Left lung (tissue), 14 donors: ENCODE measurements at places on chromosomes 16 and 17. TPM values are rescaled to one million over a fixed set of nuclear protein-coding genes. Genes with fewer than 3 reads are reported as not detected.

DNA sequence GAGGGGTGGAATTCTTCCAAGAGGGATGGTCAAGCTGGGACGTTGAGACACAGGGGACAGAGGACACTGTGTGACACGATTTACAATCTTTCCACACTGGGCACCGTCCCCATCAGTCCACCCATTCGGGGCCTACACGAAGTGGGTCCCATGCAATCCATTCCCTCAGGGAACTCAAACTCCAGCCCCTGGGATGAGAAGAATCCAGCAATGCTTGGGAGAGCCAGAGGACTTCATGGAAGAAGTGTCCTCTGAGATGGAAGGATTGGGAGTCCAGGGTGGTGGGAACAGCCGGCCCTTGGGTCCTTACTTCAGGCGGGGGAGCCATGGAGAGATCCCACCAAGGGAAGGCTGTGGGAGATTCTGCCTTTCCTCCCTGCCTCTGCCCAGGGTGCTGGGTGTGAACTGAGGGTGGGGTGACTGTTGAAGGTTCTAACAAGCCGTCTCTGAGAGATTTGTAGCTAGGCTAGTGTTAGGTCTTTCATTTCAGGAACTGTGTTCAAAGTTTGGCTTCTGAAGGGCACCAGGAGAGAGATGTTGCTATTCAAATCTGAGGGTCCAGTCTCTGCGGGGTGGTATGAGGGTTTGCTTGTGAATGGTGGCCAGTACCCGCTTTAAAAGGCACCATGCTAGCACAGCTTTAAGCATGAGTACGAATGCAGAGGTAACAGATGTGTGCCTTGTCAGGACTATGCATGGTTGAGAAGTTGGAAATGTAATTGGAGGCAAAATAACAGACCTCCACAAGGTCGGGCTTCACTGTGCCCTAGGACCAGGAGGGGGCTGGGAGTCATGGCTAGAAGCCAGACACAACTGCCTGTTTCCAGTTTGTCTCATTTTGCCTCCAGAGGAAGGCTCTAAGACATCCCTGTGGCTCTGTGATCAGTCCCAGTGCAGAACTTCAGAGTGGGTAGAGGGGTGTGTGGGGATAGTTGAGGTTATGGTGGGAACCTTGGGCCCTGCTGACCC, 1.9 kb downstream of the ATP1B2 start:
- no peak overlapping the region for H3K27ac ChIP-seq
- no peaks in the 10 kb centered on the region for H3K36me3 ChIP-seq
- peaks cover 63% of the 10 kb centered on the region for H3K27me3 ChIP-seq
- H3K4me3 ChIP-seq = no peak overlapping the region

DNA sequence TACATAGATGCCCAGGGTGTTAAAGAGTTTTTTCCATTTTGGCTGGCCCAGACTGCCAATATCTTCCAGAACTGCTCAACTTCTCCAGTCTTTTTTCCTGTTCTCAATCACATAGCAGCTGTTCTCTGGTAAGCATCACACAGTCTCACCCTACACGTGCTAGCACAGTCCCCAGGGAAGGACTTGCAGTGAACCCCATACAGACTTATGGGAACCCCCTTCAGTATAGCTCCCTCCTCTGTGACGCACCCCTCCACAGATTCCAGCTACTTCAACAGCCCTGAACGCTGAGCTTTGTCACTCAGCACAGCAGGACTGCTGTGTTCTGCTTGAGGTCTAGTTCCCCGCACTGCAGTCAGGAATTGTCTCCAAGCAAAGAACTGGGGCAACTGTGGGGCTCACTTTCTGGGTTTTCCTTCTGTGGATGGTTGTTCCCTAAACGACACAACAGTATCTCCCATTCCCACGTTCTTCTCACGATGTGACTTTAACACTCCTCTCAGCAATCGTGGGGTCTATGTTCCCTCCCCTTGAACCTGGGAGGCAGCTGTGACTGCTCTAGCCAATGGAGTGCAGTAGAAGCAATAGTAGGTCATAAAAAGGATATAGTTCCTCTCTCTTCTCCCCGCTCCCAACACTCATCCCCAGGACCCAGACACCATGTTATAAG, 3.6 kb downstream of the MMP28 start:
- peaks cover 39% of the 10 kb centered on the region for H3K4me1 ChIP-seq
- H3K27ac ChIP-seq = no peak overlapping the region
- no peaks in the 10 kb centered on the region for H3K36me3 ChIP-seq
- no peak for DNase-seq
- no peak overlapping the region for H3K4me3 ChIP-seq

DNA sequence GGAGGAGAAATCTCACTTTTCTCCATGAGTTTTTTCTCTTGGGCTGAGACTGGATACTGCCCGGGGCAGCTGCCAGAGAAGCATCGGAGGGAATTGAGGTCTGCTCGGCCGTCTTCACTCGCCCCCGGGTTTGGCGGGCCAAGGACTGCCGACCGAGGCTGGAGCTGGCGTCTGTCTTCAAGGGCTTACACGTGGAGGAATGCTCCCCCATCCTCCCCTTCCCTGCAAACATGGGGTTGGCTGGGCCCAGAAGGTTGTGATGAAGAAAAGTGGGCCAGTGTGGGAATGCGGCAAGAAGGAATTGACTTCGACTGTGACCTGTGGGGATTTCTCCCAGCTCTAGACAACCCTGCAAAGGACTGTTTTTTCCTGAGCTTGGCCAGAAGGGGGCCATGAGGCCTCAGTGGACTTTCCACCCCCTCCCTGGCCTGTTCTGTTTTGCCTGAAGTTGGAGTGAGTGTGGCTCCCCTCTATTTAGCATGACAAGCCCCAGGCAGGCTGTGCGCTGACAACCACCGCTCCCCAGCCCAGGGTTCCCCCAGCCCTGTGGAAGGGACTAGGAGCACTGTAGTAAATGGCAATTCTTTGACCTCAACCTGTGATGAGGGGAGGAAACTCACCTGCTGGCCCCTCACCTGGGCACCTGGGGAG, 19.1 kb downstream of the NGFR start:
- peak; percentile 26 for DNase-seq
- no peaks in the 10 kb centered on the region for H3K27me3 ChIP-seq
- H3K36me3 ChIP-seq = no peaks in the 10 kb centered on the region
- H3K4me1 ChIP-seq = peaks cover 24% of the 10 kb centered on the region

DNA sequence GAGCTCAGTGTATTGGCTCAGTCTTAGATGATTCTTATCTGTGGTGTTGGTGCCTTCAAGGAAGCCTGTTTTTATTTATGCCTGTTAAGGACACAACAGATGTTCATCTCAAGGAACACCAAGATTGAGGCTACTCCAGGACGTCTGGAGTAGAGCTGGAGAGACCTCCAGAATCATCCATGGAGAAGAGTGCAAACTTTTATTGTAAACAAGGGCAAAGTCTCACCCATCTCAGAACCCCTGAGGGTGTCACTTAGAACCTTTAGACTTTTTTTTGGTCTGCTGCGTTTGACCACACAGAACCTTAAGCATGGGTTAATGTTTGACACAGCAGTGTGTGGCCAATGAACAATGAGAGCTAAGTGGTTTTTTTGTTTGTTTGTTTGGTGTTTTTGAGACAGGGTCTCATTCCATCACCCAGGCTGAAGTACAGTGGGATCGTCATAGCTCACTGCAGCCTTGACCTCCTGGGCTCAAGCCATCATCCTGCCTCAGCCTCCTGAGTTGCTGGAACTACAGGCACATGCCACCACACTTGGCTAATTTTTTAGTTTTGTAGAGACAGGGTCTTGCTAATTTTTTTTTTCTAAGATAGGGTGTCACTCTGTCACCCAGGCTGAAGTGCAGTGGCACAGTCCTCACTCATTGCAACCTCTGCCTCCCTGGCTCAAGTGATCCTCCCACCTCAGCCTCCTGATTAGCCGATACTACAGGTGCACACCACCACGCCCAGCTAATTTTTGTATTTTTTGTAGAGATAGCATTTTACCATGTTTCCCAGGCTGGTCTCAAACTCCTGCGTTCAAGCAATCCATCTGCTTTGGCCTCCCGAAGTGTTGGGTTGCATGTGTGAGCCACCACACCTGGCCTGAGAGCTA, 16.3 kb downstream of the SLC47A1 start:
- no peaks in the 10 kb centered on the region for H3K36me3 ChIP-seq
- DNase-seq = no peak
- H3K4me1 ChIP-seq = peaks cover 19% of the 10 kb centered on the region

GRCh38 chr16:53995378-53995777, 291.2 kb downstream of the IRX3 start:
- DNase-seq = no peak
- H3K27ac ChIP-seq = no peak overlapping the region
- no peak overlapping the region for H3K4me3 ChIP-seq
- H3K36me3 ChIP-seq = no peaks in the 10 kb centered on the region
- peaks cover 10% of the 10 kb centered on the region for H3K4me1 ChIP-seq

- no peak for DNase-seq
- H3K36me3 ChIP-seq = peaks cover 61% of the 10 kb centered on the region
- H3K27ac ChIP-seq = no peak overlapping the region
- no peaks in the 10 kb centered on the region for H3K27me3 ChIP-seq
These were observed 6.3 kb downstream of the ESRP2 start for GRCh38 chr16:68229431-68230175.

- H3K27ac ChIP-seq = no peak overlapping the region
These were observed 206.5 kb upstream of the IRX3 start for GRCh38 chr16:54493061-54493460.

DNA sequence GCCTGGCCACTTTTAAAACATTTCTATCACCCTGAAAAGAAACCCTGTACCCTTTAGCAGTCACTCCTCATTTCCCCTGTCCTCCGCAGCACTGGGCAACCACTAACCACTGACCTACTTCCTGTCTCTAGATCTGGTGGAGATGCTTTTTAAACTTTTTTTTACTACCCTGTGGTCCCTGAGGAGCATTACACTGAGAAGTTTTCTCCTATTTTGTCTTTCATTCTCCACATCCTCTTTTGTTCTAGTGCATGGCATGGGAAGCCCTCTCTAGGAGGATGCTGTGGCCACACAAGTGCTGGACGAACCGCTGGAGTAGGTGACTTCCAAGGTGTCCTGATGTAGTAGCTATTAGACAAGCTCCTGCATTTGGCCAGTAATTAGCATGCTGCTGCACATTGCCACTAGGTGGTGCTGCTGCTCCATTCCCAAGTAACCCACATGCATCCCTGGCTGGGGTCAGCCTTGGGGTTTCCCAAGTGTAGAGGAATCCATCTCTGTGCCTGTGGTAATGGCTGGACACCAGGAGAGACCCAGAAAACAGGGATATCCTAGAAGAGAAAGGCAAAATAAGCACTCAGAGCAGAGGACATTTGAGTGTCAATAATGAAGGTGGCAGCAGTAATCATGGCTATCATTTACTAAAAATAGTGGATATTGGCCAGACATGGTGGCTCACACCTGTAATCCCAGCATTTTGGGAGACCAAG, 143.8 kb upstream of the CRHR1 start:
- peaks cover 3% of the 10 kb centered on the region for H3K27me3 ChIP-seq
- H3K27ac ChIP-seq = no peak overlapping the region
- H3K36me3 ChIP-seq = no peaks in the 10 kb centered on the region

DNA sequence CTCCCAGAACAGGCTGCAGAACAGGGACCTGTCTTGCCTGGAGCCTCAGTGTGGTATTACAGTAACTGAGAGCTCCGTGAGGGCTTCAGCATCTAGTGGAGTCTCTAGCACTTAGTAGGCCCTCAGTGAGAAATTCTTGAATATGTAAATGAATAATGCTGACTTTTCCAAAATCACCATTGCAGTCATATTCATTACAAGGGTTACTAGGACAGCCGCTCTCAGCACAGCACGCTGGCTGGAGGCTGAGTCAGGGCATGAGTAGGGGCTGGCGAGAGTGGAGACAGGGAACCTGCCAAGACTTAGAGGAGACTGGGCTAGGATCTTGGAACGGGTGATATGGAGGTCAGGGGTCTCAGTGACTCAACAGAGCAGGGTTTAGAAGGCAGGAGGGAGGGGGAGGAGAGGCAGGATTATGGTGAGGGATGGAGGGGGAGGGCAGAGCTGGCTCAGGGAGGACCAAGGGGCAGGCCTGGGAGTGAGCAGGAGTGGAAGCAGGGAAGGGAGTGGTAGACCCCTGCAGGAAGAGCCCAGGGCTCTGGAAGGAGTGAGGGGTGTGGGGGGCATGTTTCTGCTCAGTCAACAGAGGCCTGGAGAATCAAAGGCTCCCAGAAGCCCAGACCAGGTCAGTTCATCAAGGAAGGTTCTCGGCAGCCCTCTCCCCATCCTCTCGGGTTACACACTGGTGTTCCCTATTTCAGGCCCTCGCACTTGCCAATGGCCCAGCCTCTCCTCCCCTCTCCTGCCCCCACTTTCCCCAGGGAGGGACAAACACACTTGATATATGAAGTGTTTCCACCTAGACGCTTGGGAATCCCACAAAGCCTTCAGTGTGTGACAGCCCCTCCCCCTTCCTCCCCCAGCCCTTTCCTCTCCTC, 42.3 kb downstream of the FZD2 start:
- peak overlapping the region; percentile 41 for H3K27ac ChIP-seq
- no peak overlapping the region for H3K4me3 ChIP-seq
- no peaks in the 10 kb centered on the region for H3K36me3 ChIP-seq
- peak; percentile 64 for DNase-seq
- H3K4me1 ChIP-seq = peaks cover 14% of the 10 kb centered on the region

GRCh38 chr16:75732871-75733270, 6.6 kb upstream of the CPHXL start:
- no peak overlapping the region for H3K4me3 ChIP-seq
- H3K36me3 ChIP-seq = no peaks in the 10 kb centered on the region
- peaks cover 5% of the 10 kb centered on the region for H3K4me1 ChIP-seq
- no peak for DNase-seq
- H3K27me3 ChIP-seq = no peaks in the 10 kb centered on the region
- no peak overlapping the region for H3K27ac ChIP-seq

GRCh38 chr17:28925912-28926365, 23.1 kb upstream of the DHRS13 start:
- H3K4me1 ChIP-seq = no peaks in the 10 kb centered on the region
- DNase-seq = no peak
- H3K27ac ChIP-seq = peak overlapping the region; percentile 62
- H3K27me3 ChIP-seq = no peaks in the 10 kb centered on the region

DNA sequence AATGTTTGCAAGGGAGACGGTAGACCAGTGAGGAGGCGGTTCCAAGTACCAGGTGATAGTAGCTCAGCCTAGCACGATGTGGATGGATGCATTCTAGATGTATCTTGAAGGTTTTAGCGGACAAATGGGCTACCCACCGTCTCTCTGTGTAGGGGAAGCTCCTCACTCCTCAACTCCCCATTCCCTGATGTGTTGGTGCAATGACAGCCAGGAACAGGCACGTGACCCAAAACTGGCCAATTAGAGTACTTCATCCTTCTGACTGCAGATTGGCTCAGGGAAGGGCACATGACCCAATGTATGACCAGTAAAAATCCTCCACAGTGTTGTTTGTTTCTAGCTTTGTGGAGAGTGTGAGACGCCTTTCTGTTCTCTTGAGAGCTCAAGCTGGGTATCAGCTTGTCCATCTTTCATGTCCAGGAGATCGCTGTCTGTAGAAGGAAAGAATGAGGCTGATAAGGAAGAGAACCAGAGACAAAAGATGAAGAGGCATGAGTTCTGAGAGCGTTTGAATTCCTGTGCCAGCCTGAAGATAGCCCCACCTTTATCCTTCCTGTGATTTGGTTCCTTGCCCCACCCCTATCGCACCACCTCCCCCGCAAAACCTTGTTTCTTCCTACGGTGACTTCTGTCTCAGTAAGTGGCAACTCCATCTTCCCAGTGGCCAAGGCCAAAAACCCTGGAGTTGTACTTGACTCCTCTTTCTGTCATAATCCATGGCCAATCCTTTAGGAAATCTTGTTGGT, 2.3 kb upstream of the BORCS6 start:
- no peaks in the 10 kb centered on the region for H3K27me3 ChIP-seq
- peak; percentile 85 for DNase-seq
- H3K4me1 ChIP-seq = peaks cover 14% of the 10 kb centered on the region
- peak overlapping the region; percentile 83 for H3K27ac ChIP-seq
- H3K36me3 ChIP-seq = no peaks in the 10 kb centered on the region

- H3K27me3 ChIP-seq = no peaks in the 10 kb centered on the region
- H3K4me1 ChIP-seq = peaks cover 51% of the 10 kb centered on the region
- peak within 1 kb of the TSS; percentile 88 for H3K4me3 ChIP-seq
- H3K36me3 ChIP-seq = no peaks in the 10 kb centered on the region
- peak within 1 kb of the TSS; percentile 73 for H3K27ac ChIP-seq
These were observed at the start of gene DEXI for GRCh38 chr16:10942352-10943063. DEXI (minus strand) TSS chr16:10942468; CDS start chr16:10942005, 463 bp downstream.

GNGT2 gene
- total RNA-seq = 4.8 TPM
